ENCODE measurements at places on chromosomes 6 and 20. TPM values are rescaled to one million over a fixed set of nuclear protein-coding genes. Genes with fewer than 3 reads are reported as not detected.
A peak's percentile ranks its signal among the peaks of the same experiment; 100 is the strongest.

DNA sequence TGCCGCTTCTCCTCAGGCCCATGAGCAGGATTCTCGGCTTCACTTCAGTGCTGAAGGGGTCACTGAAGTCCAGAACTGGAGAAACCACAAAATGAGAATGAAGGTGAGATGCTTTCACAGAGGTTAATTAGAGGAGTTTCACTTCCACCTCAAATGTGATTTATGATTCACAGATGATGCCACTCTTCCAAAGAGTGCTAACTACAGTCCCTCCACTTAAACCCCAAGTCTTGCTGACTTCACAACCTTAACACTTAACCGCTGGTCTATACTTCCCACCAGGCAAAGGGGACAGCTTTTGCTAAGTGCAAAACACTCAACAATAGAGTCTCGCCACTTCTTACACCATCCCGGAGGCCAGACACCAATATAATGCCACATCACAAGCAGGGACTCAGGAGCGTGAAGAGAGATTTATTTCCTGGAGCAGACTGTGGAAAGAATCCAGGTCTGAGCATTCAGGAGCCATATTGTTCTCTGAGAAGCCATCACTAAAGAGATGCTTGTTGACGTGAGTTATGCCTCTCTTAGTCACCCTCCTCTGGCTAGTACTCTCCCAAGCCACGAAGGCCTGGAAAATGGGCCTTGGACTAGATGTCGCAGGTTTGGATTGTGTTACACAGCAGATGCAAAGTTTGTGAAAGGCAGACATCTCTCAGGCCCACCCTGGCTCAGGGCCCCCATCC lies 24.4 kb downstream of the RRAGD start:
- no peak overlapping the region for H3K4me3 ChIP-seq
- no peaks in the 10 kb centered on the region for H3K27me3 ChIP-seq

DNA sequence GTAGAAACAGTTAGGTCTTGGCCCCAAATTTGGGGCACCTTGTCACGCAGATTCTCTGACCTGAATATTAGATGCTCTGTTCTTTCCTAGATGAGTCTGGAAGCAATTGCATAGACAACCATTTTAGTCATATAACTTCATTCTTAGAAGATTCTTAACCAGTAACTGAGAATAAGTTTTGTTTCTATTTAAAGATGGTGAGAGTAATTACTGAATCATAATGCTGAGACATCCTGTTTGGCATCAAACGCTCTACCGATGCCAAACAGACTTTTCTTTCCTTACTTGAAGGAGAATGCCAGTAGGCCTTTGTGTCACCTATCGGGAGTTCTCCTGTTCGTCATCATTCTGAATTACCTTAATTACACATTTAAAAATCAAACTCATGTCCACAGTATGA lies 131.6 kb upstream of the ID4 start:
- no peaks in the 10 kb centered on the region for H3K36me3 ChIP-seq
- no peaks in the 10 kb centered on the region for H3K4me1 ChIP-seq
- no peak for DNase-seq

DNA sequence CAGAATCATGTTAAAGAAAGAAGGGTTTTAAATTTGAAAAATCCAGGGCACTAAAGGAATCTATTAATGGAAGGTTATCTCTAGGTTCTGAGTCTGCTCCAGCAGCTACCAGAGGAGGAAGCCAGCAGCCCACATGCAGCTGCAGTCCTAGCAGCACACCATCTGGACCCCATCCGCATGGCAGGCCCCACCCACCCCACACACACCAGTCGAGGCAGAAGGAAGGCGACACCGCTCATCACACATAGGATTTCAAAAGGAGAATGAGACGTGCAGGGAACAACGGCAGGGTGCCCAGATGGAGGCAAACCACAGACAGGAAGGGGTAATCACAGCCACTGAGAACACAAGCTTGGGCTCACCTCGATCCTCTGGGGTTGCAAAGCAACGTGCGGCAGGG lies 78.9 kb downstream of the GINS1 start:
- no peaks in the 10 kb centered on the region for H3K4me1 ChIP-seq
- no peak overlapping the region for H3K4me3 ChIP-seq
- no peak for DNase-seq
- no peaks in the 10 kb centered on the region for H3K27me3 ChIP-seq
- no peak overlapping the region for H3K27ac ChIP-seq
- peaks cover 57% of the 10 kb centered on the region for H3K36me3 ChIP-seq

DNA sequence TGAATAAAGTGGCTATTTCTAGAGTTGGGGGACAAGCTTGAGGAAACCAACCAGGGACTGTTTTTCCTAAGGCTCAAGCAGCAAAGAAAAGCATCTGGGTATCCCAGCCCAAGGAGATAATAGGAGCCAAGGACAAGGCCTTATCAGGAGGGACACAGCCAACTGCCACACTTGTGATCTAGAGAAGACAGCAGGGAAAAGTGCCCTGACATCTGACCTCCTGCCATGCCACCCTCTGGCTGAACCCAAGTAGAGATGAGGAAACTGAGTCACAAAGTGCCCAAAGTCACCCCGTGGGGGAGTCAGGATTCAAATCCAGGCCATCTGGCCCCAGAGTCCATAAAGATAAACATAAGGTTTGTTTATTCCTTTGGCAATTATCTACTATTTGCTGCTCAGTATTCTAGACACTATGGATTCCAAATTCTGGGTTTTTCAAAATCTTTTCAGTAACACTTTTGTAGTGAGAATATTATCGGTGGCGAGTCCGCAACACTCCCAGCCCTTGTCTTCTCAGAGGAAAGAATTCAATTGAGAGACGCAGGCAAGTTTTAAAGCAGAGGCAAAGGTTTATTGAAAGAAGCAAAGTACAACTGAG lies 3.5 kb upstream of the LBP start:
- no peak for DNase-seq
- peak overlapping the region; percentile 35 for H3K27ac ChIP-seq
- peaks cover 8% of the 10 kb centered on the region for H3K4me1 ChIP-seq
- no peak overlapping the region for H3K4me3 ChIP-seq
- no peaks in the 10 kb centered on the region for H3K36me3 ChIP-seq

The FOXA2 gene
- polyA plus RNA-seq, result 6.5 TPM
